Effector memory CD8-positive, alpha-beta T cell (primary cell): ENCODE measurements at places on chromosomes 7 and 10.

- no peak overlapping the region for H3K27ac ChIP-seq
- peaks cover 4% of the 10 kb centered on the region for H3K4me1 ChIP-seq
- DNase-seq: no peak
- H3K4me3 ChIP-seq: no peak overlapping the region
- H3K27me3 ChIP-seq: peaks cover 8% of the 10 kb centered on the region
Observed at GRCh38 chr10:49117376-49118070, 2.2 kb upstream of the VSTM4 start.

GRCh38 chr7:54326592-54327167 is 215.5 kb upstream of the VSTM2A start:
- H3K4me1 ChIP-seq: no peaks in the 10 kb centered on the region
- no peak for DNase-seq
- H3K27ac ChIP-seq: no peak overlapping the region
- no peak overlapping the region for H3K4me3 ChIP-seq
- H3K36me3 ChIP-seq: no peaks in the 10 kb centered on the region

GRCh38 chr10:1543596-1543995 is 193.7 kb downstream of the ADARB2 start:
- H3K4me1 ChIP-seq: no peaks in the 10 kb centered on the region
- peaks cover 22% of the 10 kb centered on the region for H3K27me3 ChIP-seq
- no peak overlapping the region for H3K27ac ChIP-seq
- H3K36me3 ChIP-seq: no peaks in the 10 kb centered on the region

GRCh38 chr10:74307061-74307651 is 156.1 kb downstream of the ADK start:
- no peak overlapping the region for H3K27ac ChIP-seq
- DNase-seq: no peak
- no peaks in the 10 kb centered on the region for H3K27me3 ChIP-seq
- H3K4me3 ChIP-seq: no peak overlapping the region
- no peaks in the 10 kb centered on the region for H3K36me3 ChIP-seq

GRCh38 chr10:44907556-44907955 is 3.6 kb upstream of the TMEM72 start:
- no peak overlapping the region for H3K4me3 ChIP-seq
- no peak for DNase-seq
- peaks cover 17% of the 10 kb centered on the region for H3K27me3 ChIP-seq
- H3K36me3 ChIP-seq: no peaks in the 10 kb centered on the region
- H3K4me1 ChIP-seq: no peaks in the 10 kb centered on the region

DNA sequence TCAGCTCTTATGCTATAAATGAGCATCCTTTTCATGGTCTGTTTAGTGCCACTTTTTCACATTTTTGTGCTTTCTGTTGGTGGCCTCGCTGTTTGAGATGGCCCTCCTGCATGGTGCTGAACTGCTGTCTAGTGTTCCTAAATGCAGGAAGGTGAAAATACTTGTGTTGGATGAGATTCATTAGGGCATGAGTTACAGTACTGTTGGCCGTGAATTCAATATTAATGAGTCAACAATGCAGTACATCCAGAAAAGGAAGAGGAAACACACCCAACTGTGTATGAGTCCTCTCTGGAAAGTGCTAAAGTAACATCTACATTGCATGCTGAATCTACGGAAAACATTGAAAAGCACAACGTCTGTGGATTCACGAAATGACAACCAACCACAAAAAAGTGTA is 124.0 kb downstream of the HERPUD2 start:
- DNase-seq: no peak
- no peak overlapping the region for H3K27ac ChIP-seq
- no peaks in the 10 kb centered on the region for H3K36me3 ChIP-seq

GRCh38 chr10:86815640-86816039 is 59.2 kb downstream of the BMPR1A start:
- no peak overlapping the region for H3K4me3 ChIP-seq
- no peaks in the 10 kb centered on the region for H3K36me3 ChIP-seq
- H3K4me1 ChIP-seq: peaks cover 10% of the 10 kb centered on the region
- H3K27ac ChIP-seq: no peak overlapping the region
- no peak for DNase-seq
- H3K27me3 ChIP-seq: no peaks in the 10 kb centered on the region

GRCh38 chr10:58513188-58514110 is 777 bp downstream of the BICC1 start:
- no peak for DNase-seq
- no peak overlapping the region for H3K27ac ChIP-seq
- H3K4me1 ChIP-seq: peaks cover 5% of the 10 kb centered on the region
- peaks cover 29% of the 10 kb centered on the region for H3K27me3 ChIP-seq
- no peaks in the 10 kb centered on the region for H3K36me3 ChIP-seq

- H3K27me3 ChIP-seq: peaks cover 11% of the 10 kb centered on the region
- H3K4me1 ChIP-seq: no peaks in the 10 kb centered on the region
- H3K4me3 ChIP-seq: no peak overlapping the region
- no peaks in the 10 kb centered on the region for H3K36me3 ChIP-seq
- no peak for DNase-seq
- no peak overlapping the region for H3K27ac ChIP-seq
Observed at GRCh38 chr10:120221873-120222485, 235.0 kb upstream of the PLPP4 start.

- H3K4me1 ChIP-seq: no peaks in the 10 kb centered on the region
- H3K36me3 ChIP-seq: no peaks in the 10 kb centered on the region
- H3K27me3 ChIP-seq: no peaks in the 10 kb centered on the region
Observed at GRCh38 chr10:121187391-121187790, 336.2 kb downstream of the WDR11 start.

DNA sequence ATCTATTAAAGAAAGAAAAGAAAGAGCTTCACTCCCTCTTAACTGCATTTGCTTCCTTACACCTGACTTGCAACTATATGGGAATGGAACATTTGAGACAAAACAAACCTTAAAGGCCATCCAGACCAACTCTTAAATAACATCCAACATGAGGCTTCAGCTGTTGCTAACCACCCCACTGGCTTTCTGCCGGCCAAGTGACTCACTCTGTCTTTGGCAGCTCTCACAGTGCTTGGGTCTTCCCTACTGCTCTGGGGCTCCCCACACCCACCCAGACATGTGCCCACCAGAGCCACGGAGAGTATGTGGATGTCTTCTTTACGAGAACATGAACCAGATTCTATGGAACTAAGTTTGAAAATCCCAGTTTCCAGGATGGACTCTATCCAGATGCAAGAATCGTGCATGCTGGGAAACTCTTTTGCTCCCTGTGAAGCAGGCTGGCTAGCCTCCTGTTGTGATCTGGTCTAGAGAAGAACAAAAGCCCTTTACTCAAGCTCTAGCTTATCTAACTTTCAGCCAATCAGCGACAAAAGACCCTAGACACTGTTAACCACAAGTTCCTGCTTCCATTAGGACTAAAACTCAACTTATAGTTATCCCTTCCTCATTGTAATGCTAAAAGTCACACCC is 245.7 kb downstream of the TCERG1L start:
- no peaks in the 10 kb centered on the region for H3K4me1 ChIP-seq
- H3K27me3 ChIP-seq: no peaks in the 10 kb centered on the region
- H3K4me3 ChIP-seq: no peak overlapping the region
- DNase-seq: no peak

- no peaks in the 10 kb centered on the region for H3K4me1 ChIP-seq
- no peak for DNase-seq
- H3K27ac ChIP-seq: no peak overlapping the region
- H3K27me3 ChIP-seq: peaks cover 8% of the 10 kb centered on the region
- H3K36me3 ChIP-seq: no peaks in the 10 kb centered on the region
Observed at GRCh38 chr10:93274419-93274818, 200.7 kb downstream of the CYP26A1 start.

DNA sequence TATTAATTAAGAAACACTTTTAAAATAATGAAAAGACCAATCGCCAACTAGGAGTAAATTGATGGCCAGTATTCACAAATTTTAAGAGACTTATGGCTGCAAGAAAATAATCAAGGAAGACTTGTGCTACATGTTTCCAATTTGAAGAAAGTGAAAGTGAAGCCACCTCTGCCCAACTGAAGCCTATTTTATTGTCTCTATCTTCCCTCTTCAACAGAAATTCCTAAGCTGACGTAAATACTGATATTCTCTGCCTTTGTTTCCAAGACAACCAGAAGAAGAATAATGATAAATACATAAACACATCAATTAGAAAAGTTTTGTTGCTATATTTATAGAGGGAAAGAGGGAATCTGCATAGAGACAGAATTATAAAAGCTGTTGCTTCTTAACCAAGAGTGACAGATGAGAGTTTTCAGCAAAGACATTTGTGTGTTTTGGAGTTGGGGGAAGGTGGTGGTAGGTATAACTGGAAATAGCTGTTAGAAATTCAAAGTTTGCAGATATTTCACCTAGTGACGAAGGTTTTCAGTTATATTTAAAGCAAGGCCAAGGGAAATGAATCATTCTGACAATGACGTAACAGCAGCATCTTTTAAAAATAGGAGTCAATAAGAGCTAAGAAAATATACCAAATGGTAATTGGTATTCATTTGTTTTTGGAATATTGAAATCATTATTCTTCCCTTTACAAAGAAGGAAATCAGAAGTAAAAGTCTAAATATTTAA is 576.6 kb upstream of the SORCS1 start:
- DNase-seq: no peak
- H3K4me3 ChIP-seq: no peak overlapping the region
- H3K4me1 ChIP-seq: no peaks in the 10 kb centered on the region
- H3K27me3 ChIP-seq: no peaks in the 10 kb centered on the region
- no peaks in the 10 kb centered on the region for H3K36me3 ChIP-seq
- no peak overlapping the region for H3K27ac ChIP-seq

GRCh38 chr10:97407952-97408248 is 6.8 kb upstream of the RRP12 start:
- no peak for DNase-seq
- H3K4me1 ChIP-seq: peaks cover 9% of the 10 kb centered on the region
- H3K4me3 ChIP-seq: peak overlapping the region; percentile 59
- H3K27ac ChIP-seq: no peak overlapping the region

GRCh38 chr10:121418126-121418777 is 180.0 kb downstream of the FGFR2 start:
- H3K27ac ChIP-seq: no peak overlapping the region
- H3K4me3 ChIP-seq: no peak overlapping the region
- no peaks in the 10 kb centered on the region for H3K36me3 ChIP-seq
- peaks cover 9% of the 10 kb centered on the region for H3K27me3 ChIP-seq
- DNase-seq: no peak
- H3K4me1 ChIP-seq: no peaks in the 10 kb centered on the region

DNA sequence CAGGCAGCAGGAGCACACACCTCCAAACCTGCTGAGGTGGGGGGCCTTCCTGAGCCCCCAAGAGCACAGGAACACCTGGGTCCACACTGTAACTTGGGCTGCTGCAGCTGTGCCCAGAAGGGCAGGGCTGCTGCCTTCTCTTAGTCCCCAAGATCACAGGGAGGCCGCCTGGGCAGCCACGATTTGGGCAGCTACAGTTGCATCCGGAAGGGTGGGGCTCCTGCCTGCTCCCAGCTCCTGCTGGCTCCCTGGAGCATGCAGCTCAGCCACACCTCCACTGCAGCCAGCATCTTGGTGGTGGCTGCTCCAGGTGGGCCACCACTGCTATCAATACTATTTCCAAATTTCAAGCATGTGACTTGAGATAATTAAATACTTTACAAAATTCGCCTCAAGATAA is 38.5 kb upstream of the AGMO start:
- no peaks in the 10 kb centered on the region for H3K4me1 ChIP-seq
- H3K36me3 ChIP-seq: no peaks in the 10 kb centered on the region
- H3K4me3 ChIP-seq: no peak overlapping the region
- H3K27ac ChIP-seq: no peak overlapping the region

DNA sequence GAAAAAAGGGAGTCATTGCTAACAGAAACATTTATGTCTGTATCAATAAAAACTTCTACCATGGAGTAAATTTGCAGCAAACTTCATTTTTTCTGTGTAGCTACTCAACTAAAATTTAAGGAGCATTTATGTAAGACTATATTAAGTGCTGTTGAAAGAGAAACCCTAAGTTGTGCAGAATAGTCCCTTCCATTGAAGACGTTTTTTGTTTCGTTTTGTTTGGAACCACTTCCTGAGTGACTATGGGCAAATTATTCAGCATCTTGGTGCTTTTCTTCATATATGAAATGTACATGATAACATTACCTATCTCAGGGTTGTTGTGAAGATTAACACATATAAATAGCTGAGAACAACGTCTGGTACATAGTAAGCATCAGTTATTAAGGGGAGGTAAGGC is 24.3 kb downstream of the SEM1 start:
- peak overlapping the region; percentile 64 for H3K4me3 ChIP-seq
- H3K36me3 ChIP-seq: peaks cover 13% of the 10 kb centered on the region
- H3K27me3 ChIP-seq: no peaks in the 10 kb centered on the region
- H3K27ac ChIP-seq: peak overlapping the region; percentile 86
- no peak for DNase-seq

DNA sequence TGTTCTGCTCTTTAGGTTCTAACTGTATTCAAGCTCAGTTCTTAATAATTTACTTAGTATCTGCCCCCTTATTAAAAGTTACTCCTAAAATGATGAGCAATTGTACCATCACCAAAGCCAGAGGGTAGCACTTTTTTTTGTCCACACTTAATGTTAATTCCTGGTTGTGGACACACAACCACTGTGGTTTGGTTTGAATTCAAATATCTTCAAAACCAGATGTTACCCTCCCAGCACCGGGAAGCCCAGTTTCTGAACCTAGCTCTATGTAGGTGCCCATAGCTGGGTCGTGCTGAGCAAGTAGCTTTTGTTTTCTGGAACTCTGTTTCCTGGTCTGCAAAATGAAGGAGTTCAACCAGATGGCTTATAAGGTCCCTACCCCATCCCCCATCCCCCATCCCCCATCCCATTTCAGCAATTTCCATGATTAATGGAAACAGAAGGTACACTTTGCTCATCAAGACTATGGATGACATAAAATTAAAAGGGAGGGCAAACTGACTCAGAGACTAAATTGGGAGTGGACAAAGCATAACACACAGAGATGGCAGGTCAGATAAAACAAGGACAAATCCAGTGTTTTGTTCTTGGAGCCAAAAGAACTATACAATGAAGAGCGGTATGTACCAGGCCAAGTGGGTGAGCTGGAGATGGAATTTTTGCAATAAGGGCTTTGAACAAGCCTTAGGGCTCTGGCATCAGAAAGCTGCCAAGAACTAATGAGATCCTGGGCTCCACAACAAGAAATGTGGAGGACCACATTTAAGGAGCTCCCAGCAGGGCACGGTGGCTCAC is 56.7 kb downstream of the DLG5 start:
- H3K27me3 ChIP-seq: no peaks in the 10 kb centered on the region
- peak overlapping the region; percentile 3 for H3K27ac ChIP-seq
- H3K4me1 ChIP-seq: peaks cover 15% of the 10 kb centered on the region
- no peak overlapping the region for H3K4me3 ChIP-seq
- no peak for DNase-seq

DNA sequence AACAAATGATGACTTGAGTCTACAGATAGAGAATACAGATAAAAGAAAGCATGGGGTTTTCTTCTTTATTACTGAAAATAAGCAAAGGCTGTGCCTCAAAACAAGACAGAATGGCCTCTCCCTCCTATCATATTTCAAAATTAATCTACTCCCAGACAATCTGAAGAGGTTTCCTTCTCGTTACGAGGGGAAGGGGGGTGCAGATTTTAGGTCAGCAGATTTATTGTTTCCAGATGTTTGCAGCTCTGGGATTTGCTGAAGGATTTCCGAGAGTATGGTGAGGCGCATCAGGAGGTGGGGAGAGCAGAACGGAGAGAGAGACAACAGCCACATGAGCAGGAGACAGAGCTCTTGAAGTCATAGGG is 89.8 kb downstream of the KIAA1549 start:
- no peaks in the 10 kb centered on the region for H3K36me3 ChIP-seq
- H3K27me3 ChIP-seq: peaks cover 52% of the 10 kb centered on the region
- no peak overlapping the region for H3K4me3 ChIP-seq
- H3K27ac ChIP-seq: no peak overlapping the region
- no peak for DNase-seq
- H3K4me1 ChIP-seq: peaks cover 3% of the 10 kb centered on the region
